ENCODE measurements at places on chromosomes 6 and 20. TPM values are rescaled to one million over a fixed set of nuclear protein-coding genes. Genes with fewer than 3 reads are reported as not detected.
A peak's percentile ranks its signal among the peaks of the same experiment; 100 is the strongest.

- DNase-seq, result no peak
These were observed 57.4 kb upstream of the TTPAL start for GRCh38 chr20:44418069-44418905.

The FERMT1 gene
- total RNA-seq, result 8.2 TPM

- DNase-seq, result no peak
These were observed 329.8 kb upstream of the SOX4 start for GRCh38 chr6:21263531-21264287.

The SGK2 gene
- 1.2 TPM for total RNA-seq

DNA sequence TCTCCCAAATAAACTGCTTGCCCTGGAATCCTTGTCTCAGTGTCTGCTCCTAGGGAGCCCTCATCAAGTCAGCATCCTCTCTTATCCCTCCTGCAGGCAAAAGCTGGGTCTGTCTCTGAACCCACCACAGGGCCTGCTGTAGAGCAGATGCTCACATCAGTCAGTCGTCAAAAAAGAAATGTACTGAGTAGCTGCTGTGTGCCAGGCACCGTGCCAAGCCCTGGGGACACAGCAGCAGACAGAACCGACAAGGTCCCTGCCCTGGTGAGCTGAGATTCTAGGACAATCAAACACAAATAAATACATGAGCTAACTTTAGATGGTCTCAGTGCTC lies 68.5 kb downstream of the EYA2 start:
- peak; percentile 83 for DNase-seq

GRCh38 chr6:7919871-7920270 lies 9.3 kb upstream of the TXNDC5 start:
- DNase-seq, result no peak

The EYS gene
- not detected for total RNA-seq

The CPNE5 gene
- 2.2 TPM for total RNA-seq

- DNase-seq, result no peak
These were observed 349.3 kb upstream of the MMS22L start for GRCh38 chr6:97632341-97632740.

GRCh38 chr20:53594068-53595017 lies 704 bp upstream of the ZNF217 start:
- peak; percentile 97 for DNase-seq

DNA sequence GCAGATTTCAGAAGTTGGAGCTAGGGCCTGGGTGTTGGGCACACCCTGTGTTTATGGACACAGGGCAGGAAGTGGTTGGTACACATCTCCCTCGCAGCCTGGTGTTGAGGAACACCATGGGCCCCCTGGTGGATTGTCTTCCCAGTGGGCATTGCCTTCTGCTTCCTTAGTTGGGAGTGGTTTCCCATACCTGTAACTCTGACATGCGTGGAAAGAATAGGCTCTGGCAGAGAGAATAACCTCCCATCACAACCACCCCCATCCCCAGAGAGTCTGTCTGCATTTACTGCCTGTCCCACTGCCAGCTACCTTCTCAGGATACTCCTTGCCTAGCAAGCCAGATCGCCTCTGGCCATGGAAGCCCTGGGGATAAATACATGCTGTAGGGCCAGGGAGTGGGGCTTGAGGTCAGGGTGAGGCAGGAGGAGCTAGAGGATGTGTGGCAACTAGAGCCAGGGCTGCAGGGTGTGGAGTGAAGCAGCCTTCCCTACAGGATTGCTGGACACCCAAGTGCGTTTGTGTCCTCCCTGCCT lies 14.7 kb downstream of the LRRC73 start:
- no peak for DNase-seq

The SIM1 gene
- not detected for total RNA-seq

DNA sequence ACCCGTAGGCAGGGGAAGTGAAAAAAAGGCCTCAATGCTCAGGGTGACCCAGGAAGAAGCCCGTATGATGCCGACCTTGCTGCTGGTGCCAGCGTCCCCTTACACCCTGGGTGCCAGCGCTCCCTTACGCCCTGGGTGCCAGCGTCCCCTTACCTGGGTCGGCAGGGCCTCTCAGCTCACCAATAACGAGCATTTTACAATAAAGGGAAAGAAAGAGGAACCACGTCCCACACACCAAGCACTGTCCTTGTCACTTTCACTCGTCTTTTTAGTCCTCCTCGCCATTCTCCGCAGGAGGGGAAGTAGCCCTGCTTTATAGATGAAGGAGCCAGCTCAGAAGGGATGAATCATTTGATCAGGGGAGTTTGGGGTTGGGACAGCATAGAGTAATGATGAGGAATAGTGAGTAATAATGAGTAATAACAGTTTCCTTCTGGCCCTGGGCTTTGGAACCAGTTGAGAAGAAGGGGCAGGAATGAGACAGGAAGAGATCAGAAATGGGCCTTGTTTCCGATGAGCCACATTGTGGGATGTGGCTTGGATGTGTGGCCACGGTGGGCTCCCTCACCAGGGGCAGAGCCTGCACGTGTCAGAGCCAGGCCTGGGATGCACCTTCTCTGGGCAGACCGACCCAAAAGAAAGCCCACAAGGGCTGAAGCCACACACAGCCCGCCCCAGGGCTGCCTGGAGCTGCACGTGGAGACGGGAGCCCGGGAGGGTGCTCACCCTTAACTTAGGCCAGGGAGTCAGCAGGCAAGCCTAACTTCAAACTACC lies 75.7 kb downstream of the SYNJ2 start:
- no peak for DNase-seq

DNA sequence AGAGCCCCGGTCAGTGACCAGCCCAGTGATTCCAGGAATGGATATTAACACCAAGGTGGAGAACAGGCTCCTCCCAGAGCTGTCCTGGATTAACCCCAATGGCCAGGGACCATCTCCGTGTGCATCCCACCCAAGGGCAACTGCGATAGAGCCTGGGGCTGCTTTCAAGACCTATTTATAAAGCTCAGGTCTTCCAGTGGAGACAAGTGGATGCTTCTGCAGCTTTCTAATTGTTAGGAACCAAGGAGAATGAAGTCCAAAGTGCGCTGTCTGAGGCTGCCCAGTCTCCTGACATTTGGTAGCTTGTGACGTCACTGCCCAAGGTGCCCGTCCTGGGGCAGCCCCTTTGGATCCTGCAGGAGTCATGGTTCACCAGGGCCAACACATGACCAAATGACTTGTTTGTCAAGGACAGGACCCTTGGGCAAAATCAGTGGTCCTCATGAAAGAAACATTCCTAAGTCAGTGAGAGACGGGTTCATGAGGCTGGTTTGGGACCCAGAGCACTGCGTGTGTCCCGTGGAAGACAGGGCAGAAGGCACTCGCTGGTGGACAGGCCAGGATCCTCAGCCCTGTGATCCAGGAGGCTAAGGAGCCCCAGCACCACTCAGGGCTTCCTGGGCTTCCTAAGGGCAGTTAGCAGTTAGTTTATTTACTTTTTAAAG lies 174.9 kb downstream of the ANKRD60 start:
- DNase-seq, result no peak

The SSTR4 gene
- total RNA-seq, result not detected

GRCh38 chr20:47606983-47607613 lies 105.4 kb downstream of the NCOA3 start:
- DNase-seq, result no peak

The SYNDIG1 gene
- total RNA-seq, result 8.3 TPM

DNA sequence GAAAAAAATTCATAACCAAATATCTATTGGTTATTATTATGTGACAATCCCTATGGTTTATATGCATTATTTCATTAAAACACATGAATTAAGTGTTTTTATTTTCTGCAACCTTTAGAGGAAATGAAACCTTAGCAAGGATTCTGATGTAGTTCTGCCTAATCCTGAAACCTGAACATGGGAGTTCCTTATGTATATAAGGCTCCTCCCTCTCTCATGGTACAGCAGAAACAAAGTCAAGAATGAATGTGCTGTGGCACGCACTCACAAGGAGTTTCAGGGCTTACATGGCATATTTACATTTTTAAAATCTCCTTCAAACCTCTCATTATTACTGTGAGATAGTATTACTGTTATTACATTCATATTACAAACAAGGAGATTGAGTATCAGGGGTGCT lies 426.4 kb upstream of the CITED2 start:
- DNase-seq, result no peak

DNA sequence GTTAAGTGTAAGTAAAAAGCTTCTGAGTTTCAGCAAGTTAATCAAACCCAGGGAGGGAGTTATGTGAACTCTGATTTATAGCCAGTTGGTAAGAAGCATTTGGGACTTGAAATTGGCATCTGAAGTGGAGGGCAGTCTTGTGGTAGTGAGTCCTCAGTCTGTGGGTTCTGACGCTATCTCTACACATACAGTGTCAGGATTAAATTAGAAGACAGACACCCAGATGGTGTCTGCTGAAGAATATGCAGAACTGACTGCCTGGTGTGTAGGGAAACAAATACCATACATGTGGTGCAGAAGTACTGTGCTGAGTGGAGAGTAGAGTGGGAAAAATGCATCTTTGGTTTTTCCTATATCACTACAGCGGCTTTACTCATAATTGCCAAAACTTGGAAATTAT lies 43.5 kb upstream of the PLN start:
- DNase-seq, result no peak

The EBF4 gene
- total RNA-seq, result 55.8 TPM

The DNAAF9 gene
- 29.8 TPM for total RNA-seq

The HCK gene
- total RNA-seq, result 5.8 TPM

- no peak for DNase-seq
These were observed at the start of gene SGK2 for GRCh38 chr20:43558412-43559146. SGK2 (plus strand) TSS chr20:43559027; CDS start chr20:43566496, 7,469 bp downstream.

The PARD6B gene
- total RNA-seq, result 18.1 TPM

The PPP1R3G gene
- total RNA-seq, result 0.83 TPM

DNA sequence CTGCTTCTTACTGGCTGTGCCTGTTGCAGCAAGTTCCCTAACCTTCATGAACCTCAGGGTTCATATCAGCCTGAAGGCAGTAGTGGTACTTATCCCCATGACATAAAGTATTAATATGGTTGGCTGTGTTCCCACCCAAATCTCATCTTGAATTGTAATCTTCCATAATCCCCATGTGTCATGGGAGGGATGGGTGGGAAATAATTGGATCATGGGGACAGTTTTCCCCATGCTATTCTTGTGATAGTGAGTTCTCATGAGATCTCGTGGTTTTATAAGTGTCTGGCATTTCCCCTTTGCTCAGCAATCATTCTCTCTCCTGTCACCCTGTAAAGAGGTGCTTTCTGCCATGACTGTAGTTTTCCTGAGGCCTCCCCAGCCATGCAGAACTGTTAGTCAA lies 61.8 kb downstream of the FAM229B start:
- DNase-seq, result no peak

DNA sequence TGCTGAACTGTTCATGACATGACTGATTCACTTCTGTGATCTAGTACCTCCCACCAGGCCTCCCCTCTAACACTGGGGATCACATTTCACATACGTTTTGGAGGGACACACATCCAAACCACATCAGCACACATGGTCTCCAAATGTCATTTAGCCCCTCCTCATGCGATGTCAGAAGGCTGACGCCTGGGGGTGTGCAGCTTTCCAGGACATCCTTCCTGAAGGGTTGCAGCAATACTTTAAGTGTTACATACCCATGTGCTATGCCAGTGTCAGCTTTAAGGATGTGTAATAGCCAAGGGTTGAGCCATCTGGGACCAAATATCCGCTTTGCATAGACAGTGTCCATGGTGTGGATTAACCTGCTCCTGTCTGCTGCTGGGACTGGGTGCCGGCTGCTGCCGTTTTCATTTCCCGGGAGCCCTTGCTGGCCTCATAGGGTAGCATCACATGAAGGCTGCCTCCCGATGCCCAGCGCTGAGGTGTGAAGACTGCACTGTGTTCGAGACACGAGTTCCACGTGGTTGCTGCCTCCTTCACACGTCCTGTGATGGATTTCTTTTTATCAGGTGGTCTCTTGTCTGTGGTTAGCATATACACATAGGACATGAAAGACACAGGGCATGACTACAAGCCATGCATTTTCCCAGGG lies 219.0 kb downstream of the THBS2 start:
- DNase-seq, result no peak

DNA sequence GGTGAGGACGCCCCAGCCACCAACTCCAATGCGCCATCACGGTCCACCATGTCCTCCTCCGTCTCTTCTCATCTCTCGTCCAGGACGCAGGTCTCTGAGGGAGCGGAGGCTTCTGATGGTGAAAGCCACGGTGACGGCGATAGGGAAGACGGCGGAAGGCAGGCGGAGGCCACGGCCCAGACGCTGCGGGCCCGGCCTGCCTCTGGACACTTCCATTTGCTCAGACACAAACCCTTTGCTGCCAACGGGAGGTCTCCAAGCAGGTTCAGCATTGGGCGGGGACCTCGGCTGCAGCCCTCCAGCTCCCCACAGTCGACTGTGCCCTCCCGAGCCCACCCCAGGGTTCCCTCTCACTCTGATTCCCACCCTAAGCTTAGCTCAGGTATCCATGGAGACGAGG lies 63.6 kb downstream of the FNDC1 start:
- no peak for DNase-seq

The RCAN2 gene
- 33.2 TPM for total RNA-seq

- DNase-seq, result no peak
These were observed 44.3 kb upstream of the BCLAF1 start for GRCh38 chr6:136333824-136334464.

DNA sequence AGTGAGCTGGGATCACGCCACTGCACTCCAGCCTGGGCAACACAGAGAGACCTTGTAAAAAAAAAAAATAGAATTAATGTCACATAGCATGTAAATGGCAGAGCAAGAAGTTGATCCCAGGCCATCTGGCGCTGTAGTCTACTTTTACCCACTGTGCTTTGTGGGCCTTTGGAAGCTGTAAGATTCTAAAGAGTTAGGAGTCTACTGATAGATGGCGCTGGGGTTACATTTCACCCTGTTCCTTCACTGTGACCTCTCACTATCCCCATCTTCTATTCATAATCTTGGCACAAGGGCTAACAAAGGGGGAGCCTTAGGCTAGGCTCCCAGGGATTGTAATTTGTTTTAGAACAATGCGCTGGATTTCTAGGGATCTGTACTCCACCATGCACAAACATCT lies 24.4 kb downstream of the SIRPD start:
- DNase-seq, result no peak

- no peak for DNase-seq
These were observed 6.4 kb downstream of the PREX1 start for GRCh38 chr20:48821261-48821920.

DNA sequence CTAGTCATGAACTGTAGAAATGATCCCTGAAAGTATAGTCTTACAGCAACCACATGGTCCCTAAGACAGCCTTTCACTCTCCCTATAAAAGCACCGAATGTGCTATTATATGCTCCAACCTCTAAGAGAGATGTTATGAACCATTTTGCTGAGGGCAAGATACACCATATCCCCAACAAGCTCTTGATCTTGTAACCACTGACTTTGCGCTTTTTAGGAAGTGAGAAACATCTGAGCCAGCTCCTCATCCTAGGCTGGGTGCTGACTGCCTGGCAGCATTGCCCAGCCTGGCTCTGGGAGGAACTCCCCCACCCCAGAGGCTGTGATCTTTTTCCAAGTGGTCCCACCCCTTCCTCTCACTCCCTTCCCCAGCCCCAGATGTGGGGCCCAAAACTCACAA lies 3.1 kb upstream of the EMILIN3 start:
- no peak for DNase-seq

DNA sequence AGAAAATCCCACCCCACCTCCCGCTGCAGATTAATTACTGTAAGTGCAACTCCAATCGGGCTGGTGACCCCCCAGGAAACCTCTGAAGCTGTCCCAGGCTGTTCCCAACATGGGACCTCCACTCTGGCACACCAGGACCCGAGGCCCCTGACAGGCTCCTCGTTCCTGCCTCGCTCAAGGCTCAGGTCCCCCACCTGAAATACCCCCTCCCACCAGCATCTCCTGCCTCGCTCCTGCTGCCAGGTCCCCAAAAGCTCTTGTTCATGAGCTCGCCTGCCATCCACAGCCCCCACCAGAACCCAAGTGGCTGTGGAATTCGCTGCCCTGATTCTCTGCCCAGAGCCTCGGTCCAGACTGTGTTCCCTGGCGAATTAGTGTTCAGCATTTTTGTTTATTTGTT lies 26.1 kb downstream of the NPEPL1 start:
- DNase-seq, result no peak
